ENCODE measurements at places on chromosomes 1 and 21.

- DNase-seq, result no peak
Measured at GRCh38 chr1:74328851-74329250, 93.7 kb downstream of the TNNI3K start.

DNA sequence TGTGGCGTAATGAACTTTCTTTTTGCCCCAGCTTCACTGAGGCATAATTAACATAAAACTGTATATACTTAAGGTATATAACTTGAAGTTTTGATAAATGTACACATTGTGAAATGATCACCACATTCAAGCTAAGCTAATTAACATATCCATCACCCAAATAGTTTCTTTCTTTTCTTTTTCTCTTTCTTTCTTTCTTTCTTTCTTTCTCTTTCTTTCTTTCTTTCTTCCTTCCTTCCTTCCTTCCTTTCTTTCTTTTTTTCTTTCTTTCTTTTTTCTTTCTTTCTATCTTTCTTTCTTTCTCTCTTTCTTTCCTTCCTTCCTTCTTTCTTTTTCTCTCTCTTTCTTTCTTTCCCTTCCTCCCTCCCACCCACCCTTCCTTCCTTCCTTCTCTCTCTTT lies 62.5 kb downstream of the XCL1 start:
- DNase-seq, result no peak

DNA sequence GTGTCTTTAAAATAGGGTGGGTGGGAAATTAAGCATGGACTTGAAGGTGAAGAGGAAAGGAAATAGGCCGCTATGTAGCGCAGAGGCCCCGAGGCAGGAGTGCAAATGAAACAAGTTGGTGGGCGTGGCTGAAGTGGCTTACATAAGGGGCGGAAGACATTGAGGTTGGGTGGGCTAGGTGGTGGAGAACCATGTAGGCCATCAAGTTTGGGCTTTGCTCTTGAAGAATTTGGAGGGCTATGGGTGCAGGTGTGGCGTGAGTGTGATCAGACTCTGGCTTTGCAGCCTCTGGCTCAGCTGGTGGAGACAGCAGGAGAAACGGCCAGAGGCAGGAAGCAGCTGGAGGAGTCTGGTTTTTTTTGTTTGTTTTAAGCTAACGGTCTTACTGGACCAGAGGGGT lies 6.7 kb downstream of the SLFNL1 start:
- DNase-seq, result no peak

- no peak for DNase-seq
Measured at GRCh38 chr21:15653710-15654109, 76.1 kb upstream of the USP25 start.
